ENCODE measurements at places on chromosomes 6 and 20. TPM values are rescaled to one million over a fixed set of nuclear protein-coding genes. Genes with fewer than 3 reads are reported as not detected.

Gene HMGCLL1
- total RNA-seq: not detected

Gene DCBLD1
- total RNA-seq: 1.6 TPM

Gene HRH3
- 0.13 TPM for total RNA-seq

Gene ELOVL4
- 19.8 TPM for total RNA-seq

Gene OR10C1
- total RNA-seq: 2.0 TPM

Gene CCN2
- 3.5 TPM for total RNA-seq

Gene OPRM1
- total RNA-seq: 2.3 TPM

Gene ISM1
- 0.09 TPM for total RNA-seq

Gene HAO1
- total RNA-seq: not detected

Gene TXLNB
- 2.7 TPM for total RNA-seq

Gene SRMS
- total RNA-seq: 0.21 TPM

Gene PRKN
- total RNA-seq: 2.5 TPM

Gene LHFPL5
- 0.41 TPM for total RNA-seq

Gene RNF182
- total RNA-seq: 2.9 TPM

Gene WASF1
- total RNA-seq: 32.4 TPM

Gene SLC13A3
- 4.5 TPM for total RNA-seq

Gene HLA-DRB5
- total RNA-seq: not detected

Gene FAM209B
- total RNA-seq: 0.50 TPM

Gene CDS2
- total RNA-seq: 51.4 TPM

Gene COL9A3
- total RNA-seq: 9.2 TPM

Gene TCF15
- 0.63 TPM for total RNA-seq

Gene MYCT1
- not detected for total RNA-seq

Gene FAM83B
- total RNA-seq: not detected

Gene PAK5
- total RNA-seq: 15.7 TPM

Gene GABRR1
- total RNA-seq: not detected

Gene DOK5
- 0.65 TPM for total RNA-seq

Gene C6orf62
- 170 TPM for total RNA-seq

Gene AIF1
- not detected for total RNA-seq

Gene SYNDIG1
- 5.8 TPM for total RNA-seq

Gene IL17F
- total RNA-seq: not detected

Gene MAFB
- 4.9 TPM for total RNA-seq

Gene LY6G6D
- total RNA-seq: not detected

Gene DAAM2
- total RNA-seq: 12.3 TPM

Gene MUC21
- total RNA-seq: 0.35 TPM

Gene EEF1A2
- 7.4 TPM for total RNA-seq

Gene FAM83D
- total RNA-seq: 19.9 TPM

Gene ORC3
- 32.0 TPM for total RNA-seq

Gene CDC5L
- 18.0 TPM for total RNA-seq

Gene MUCL3
- total RNA-seq: 0.29 TPM

Gene KCNQ5
- 14.9 TPM for total RNA-seq

Gene KIF16B
- 13.2 TPM for total RNA-seq

Gene DEFB112
- total RNA-seq: not detected

Gene TTLL9
- total RNA-seq: 12.0 TPM

Gene C6orf58
- not detected for total RNA-seq

Gene TRIM40
- total RNA-seq: 0.41 TPM
